ENCODE measurements at places on chromosomes 12 and 14.

- no peak for DNase-seq
Observed at GRCh38 chr12:124756166-124756565, 107.5 kb downstream of the SCARB1 start.

DNA sequence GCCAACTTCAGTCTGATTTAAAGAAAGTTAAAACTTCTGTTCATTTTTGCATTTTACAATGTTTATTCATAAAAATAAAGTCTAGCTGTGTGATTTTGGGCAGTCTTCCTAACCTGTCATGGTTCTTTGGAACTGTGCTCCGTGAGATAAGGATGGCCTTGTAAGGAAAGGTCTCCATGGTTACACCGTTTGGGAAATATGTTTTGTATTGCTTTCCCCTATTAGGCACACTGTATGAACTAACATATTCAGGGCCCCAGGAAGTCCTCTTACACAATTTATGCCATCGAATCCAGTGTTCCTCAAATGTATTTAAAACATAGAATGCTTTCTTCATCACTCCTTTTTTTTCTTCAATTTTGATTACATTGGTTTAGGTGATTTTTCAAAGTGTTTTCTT lies 54.5 kb downstream of the APAF1 start:
- DNase-seq = no peak

- no peak for DNase-seq
Observed at GRCh38 chr12:38282886-38283285, 33.7 kb upstream of the ALG10B start.

- no peak for DNase-seq
Observed at GRCh38 chr12:117685110-117685926, 283.5 kb downstream of the KSR2 start.

DNA sequence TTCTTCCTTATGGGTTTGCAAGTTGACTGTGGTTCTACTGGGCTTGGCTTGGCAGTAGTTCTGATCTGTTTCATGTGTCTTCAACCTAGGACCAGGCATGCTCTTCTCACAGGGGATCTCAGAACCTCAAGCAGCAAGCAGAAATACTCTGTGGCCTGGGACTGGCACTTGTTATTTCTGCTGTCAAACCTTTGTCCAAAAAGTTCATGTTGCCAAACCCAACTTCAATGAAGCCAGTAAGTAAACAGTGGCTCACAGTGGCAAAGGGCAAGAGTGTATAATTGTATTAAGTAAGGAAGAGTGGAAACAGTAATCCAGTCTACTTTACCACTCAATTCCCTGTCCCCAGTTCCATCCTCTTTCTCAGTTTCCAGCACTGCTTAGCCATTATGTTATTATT lies 15.7 kb upstream of the HMGA2 start:
- no peak for DNase-seq

DNA sequence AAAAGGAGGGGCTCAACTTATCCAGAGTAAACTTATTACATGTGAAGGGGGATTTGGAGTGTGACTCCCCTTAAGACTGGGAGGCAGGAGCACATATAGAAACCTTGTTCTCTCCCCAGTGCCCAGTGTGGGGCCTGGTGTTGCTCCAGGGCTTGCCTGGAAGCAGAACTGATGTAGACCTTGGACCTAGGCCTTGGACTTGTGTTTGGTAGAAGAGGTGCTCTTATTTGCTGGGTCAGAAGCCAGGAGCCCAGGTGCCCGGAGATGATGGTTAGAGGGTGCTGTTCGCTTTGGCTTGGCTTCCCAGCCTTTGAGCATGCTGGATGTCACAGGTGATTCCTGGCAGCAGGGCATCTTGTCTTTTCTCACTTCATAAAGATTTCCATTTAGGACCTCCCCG lies 110.4 kb downstream of the SMOC1 start:
- no peak for DNase-seq

- DNase-seq = no peak
Observed at GRCh38 chr14:88045705-88046104, 40.8 kb downstream of the GPR65 start.

- DNase-seq = no peak
Observed at GRCh38 chr12:53213348-53213747, 6.3 kb upstream of the ITGB7 start.

DNA sequence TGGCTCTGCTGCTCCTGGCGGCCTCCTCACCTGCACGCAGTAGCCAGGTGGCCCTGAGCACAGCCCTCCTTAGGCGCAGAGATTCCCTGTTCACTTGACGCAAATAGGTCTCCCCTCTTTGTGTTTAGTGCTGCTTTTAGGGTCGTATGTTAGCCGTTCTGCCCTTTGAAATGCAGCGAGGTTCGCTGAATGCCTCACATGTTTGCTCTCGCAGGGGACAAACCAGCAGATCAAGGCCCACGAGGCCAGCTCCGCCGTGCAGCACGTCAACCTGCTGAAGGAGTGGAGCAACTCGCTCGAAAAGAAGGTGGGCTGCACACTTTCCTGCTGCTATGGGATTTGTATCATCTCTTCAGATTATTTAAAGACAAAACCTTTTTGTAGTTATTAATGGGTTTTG lies 31.4 kb upstream of the AMN start:
- no peak for DNase-seq

GRCh38 chr14:22168092-22168955 lies 420.7 kb downstream of the DAD1 start:
- no peak for DNase-seq

DNA sequence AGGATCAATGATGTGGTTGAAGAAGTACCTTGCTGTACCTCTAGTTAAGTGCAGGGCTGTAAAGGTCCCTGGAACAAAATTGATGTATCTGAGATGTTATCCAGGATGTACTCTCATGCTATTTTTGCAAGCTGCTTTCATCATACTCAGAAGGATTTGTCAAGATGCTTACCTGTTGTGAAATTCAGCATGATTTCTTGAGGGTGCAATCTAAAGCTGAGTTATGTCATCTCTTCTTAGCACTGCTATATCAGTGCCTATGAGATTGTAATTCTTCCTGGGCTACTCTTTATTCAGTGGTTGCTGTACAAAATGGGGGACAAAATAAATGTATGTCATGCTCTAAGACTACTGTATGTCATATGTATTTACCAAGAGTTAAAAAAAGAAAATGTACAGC lies 340.7 kb upstream of the LMO3 start:
- no peak for DNase-seq

- no peak for DNase-seq
Observed at GRCh38 chr12:97476255-97476654, 13.7 kb downstream of the RMST start.

GRCh38 chr12:70603044-70603443 lies 34.2 kb downstream of the PTPRB start:
- no peak for DNase-seq

- no peak for DNase-seq
Observed at GRCh38 chr12:131057722-131058515, 104.2 kb downstream of the ADGRD1 start.

DNA sequence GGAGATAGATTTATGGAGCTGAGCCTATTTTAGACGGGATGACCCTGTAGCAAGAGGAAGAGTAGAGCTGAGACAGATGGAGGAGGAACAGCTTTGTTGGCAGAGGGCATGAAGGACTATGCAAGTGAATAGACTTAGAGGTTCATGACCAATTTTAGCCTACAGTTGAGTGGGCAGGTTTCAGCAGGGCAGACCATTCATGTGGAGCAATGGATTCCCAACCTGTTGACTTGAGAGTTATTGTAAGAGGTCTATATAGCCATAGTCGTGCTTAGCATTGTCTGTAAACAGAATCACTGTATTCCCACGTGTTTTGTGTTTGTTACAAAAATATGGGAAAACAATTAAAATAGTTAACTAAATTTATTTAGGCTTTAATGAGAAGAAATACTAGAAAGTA lies 116.8 kb downstream of the CFAP54 start:
- no peak for DNase-seq

DNA sequence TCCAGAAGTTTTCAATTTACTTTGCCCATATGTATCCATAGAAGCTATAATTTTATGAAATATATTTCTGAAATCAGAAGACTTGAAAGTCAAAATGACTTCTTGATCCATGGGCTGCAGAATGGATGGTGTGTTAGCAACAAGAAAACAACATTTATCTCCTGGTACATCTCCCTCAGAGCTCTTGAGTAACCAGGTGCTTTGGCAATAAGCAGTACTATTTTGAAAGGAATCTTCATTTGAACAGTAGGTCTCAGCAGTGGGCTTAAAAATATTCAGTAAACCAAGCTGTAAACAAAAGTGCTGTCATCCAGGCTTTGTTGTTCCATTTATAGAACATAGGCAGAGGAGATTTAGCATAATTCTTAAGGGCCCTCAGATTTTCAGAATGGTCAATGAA lies 100.4 kb downstream of the SLC38A1 start:
- DNase-seq = no peak

- no peak for DNase-seq
Observed at GRCh38 chr14:36939265-36939664, 233.1 kb downstream of the SLC25A21 start.

DNA sequence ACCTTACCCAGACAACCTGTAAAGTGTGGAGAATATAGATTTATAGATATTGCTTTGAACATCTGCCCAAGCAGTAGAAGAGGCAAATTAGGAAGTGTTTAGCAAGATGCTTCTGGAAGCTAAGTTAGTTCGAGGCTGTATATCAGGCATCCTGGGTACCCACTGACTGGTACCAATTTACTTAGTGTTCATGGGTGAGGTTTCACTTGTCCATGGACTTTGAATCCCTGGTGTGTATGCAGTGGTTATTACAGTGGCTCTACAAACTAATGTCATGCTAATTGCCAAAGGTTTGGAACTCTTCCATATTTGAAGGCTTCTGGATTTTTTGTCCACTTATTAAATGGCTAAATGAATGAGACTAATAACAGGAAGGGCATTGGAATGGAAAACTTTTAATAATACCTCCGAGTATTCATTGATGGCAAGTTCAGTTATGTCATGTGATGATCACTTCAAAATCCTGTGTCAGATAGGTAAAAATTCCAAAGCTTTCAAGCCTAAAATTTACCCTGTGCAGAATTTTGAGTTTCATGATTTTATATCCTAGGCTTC lies at the start of gene OR4E2:
Gene OR4E2, plus strand, starts transcription at position 505 of the 555 bp plus-strand sequence. CDS start 11,248 bp downstream, outside the sequence.
- DNase-seq = no peak

DNA sequence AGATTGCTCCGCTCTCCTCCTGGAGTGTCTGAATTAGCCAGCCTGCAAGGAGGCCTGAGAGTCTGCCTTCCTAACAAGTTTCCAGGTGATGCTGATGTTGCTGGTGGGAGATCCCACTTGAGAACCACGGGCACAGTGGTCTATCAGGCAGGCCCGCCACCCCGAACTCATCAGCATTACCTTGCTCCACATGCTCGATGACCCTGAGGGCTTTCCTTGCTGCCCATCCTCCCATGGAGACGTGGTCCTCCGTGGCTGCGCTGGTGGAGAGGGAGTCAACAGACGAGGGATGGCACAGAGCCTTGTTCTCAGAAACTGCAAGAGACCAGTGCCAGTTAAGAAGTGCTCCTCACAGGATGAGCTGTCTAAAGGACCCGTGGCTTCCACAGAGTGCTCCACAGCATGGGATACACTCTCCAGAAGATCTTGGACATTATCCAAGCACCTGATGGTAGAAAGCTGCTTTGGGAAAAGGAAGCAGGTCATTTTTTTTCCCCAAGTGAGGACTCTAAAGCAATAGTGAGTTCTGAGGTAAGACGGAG lies 18.3 kb downstream of the HAL start:
- DNase-seq = no peak

- DNase-seq = no peak
Observed at GRCh38 chr12:12749433-12749832, 32.3 kb downstream of the CDKN1B start.

DNA sequence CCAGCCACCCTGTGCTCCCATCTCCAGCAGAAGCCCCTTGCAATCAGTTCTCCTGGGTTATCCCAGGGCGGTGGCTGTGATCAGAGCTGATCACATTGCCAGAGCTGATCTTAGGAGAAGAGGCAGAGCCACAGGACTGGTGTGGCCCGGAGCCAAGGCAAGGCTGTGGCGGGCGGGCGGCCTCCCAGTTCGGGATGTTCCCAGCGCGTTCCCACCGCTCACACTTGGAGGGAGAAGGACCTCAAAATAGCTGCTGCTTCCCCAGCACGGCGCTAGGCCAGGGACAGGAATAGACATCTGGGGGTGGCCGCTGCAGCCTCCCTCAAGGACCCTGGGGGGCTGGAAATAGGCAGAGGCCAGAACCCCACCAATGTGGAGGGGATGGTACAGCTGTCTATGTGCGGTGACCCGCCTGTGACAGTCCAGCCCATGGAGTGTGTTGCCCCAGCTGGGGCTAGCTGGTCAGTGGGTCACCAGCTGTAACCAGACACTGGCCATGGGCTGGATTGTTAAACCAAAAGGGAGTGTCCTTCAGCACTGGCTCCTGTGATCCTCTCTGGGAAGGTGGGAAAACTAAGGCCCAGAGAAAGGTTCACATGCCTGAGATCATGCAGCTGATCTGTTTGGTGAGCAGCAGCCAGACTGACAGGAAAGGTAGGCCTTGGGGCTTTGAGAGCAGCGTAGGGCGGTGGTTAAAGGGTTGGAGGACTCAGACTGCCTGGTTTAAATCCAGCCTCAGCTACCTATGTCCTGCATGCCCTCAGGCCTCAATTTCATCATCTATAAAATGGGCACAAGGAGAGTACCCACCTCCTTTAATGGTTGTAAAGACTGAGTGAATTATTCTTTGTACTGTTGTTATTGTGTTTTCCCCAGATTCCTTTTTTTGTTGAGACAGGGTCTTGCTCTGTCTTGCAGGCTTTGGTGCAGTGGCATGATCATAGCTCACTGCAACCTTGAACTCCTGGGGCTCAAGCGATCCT lies 8.0 kb upstream of the POP5 start:
- no peak for DNase-seq

- no peak for DNase-seq
Observed at GRCh38 chr14:56460469-56460868, 119.1 kb upstream of the TMEM260 start.

DNA sequence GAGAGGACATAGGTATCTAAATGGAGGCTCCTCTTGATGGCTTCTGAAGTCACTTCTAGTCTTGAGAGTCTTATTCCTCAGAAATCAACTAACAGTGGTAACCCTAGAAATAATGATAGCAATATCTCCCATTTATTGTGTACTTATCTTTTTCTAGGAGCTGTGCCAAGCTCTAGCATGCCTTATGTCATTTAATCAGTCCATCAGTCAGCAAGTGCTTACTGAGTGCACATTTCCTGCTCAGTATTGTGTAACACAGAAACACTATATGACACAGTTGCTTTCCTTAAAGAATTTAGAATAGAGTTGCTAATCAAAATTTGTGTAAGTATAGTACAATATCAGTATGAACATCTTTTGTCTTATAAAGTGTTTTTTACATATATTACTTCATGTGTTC lies 36.6 kb downstream of the KRT76 start:
- no peak for DNase-seq
